ENCODE measurements at places on chromosomes 13 and 19.

DNA sequence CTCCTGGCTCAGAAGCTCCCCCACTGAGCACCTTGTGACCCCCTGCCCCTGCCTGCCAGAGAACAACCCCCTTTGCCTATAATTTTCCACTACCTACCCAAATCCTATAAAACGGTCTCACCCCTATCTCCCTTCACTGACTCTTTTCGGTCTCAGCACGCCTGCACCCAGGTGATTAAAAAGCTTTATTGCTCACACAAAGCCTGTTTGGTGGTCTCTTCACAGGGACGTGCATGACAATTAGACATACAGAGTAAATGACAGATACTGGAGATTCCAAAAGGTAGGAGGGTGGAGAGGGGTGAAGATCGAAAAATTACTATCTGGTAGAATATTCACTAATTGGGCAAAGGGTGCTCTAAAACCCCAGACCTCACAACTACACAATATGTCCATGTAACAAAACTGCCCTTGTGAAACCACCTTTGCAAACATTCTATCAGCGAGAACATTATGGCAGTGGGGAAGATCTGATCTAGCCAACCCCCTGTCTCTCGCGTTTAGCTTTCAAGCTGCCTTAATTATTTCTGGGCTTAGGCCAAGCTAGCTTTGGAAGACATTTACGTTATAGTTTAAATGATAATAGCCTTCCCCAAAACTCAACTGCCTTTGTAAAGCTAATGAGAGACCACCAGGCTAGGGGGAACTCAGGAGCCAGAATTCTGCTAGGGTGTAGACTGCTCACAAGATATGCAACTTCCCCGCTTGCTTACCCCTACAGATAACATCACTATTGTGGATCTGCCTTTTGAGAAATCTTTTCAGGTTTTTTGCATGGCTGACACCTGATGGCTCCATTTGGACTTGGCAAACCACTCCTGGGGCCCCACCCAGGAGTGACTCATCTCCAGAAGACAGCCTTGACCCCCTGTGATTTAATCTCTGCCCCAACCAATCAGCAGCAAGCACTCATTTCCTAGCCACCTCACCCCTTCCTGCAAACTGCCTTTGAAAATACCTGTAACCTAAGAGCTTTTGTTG, 1534.0 kb upstream of the SPRY2 start:
- peak; percentile 91 for DNase-seq

DNA sequence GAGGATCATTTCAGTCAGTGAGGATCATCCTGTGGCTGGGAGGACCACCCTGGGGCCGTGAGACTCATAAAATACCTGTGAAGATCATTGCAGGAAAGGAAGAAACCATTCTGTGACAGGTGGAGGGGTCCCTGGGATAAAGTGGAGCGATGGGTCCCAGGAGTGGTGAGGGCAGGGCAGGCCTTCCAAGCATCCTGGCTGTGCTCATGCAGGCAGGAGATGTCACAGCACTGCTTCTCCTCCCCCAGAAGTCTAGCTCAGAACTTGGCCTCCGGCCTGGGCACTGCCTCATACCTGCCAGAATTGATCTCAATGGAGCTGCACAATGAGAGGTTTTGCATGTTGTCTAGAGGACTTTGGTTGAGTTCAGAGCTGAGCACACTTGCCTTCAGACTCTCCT, 11.1 kb downstream of the KLK1 start:
- DNase-seq = no peak

DNA sequence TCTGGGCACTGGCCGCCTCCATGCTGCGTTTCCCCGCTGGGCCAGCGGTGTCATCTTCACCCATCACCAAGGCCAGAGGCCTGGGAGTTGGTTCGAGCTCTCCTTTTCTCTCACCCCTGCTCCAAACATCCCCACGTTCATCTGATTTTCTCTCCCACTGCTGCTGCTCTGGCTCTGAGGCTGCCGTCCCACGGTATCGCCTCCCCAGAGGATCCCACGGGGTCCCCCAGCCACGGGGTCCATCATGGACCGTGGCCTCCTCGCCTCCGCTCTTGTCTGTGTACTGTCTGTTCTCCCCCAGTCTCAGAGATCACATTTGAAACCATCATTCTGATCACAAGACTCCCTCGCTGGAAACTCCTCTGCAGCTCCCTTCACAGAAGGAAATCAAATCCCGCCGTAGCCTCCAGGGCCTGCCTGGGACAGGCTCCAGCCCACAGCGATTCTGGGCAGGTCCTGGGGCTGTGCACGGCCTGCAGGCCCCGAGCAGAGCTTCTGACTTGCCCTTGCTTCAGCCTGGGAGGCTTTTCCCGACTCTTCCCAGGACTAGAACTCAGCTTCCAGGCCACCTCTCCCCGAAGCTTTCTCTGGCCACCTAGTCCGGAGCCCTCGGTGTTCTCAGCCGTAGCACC, 64.2 kb downstream of the SOX1 start:
- no peak for DNase-seq

- DNase-seq = no peak
These were observed 122.1 kb downstream of the COG6 start for GRCh38 chr13:39777527-39778061.

GRCh38 chr19:32296694-32297093, 48.7 kb upstream of the ZNF507 start:
- DNase-seq = no peak

DNA sequence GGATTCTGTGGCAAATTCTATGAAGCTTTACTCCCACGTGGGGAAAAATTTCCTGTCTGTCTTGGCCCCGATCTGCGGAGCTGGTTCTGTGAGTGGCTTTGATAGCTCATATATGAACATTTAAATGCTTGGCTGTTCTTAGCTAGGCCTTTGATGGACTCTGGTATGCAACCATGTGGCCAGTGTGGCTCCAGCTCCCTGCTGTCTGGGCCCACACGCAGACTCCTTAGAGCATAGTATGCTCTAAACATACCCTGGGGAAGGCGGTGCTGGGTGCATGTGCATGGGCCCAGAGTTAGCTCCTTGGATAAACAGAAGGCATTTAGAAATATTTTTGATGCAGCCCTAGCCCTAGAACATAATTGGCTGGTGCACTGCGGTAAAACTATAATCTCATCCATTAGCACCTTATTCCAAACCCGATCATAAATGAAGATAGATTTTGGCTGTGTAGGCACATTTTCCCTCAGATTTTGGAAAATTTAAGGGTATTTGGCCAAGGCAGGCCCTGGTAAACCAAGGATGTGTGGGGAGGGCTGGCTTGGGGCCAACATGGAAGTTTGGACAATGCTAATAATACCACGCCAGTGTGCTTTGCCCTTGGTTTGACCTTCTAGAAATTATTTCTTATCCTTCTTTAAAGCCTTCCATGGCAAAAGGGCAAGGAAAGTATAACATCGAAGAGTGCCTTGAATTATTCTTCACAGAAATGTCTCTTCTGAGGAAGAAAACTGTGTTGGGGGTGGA, 153.5 kb downstream of the LMO7 start:
- DNase-seq = no peak

- no peak for DNase-seq
These were observed 800 bp downstream of the ELL start for GRCh38 chr19:18520848-18521691.

DNA sequence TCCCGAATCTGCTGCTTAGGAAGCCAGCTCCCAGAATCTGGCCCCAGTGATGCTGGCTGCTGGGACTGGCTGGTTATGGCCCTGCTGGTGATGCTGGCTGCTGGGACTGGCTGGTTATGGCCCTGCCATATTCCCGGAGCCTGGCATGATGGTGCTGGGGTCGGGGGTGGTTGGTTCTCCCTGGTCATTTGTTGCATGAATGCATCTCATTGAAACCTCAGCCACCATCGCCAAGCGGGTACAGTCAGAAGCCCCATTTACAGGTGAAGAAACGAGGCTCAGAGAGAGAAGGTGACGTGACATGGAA, 2.1 kb downstream of the PGLYRP1 start:
- no peak for DNase-seq

DNA sequence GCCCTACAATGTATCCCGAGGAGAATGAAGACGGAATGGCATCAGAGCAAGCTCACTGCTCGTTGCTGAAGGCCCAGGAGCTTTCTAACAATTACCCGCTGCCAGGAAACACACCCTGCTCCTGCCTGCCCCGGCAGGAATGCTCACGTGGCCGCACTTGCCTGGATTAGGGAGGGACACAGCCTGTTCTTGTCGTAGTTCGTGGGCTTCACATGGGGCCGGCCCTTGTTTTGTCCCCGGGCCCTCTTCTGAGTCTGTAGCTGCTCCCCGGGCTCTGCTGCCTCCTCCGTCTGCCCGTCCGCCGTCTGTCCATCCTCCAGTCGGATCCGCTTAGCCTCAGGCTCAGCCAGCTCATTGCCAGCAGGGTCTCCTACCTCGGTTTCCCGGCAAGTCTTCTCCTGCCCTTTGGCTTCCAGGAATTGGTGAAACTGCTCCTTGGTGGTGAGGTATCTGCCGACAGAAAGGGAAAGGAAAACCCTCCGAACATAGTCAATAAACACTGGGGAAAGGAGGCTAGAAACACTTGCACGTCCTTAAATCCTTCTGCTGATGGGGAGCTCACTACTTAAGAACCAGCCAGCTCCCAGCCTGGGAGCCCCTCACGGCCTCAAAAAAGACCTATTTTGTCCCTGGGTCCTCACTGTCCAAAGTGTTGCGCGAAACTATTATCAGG, 941 bp downstream of the DUS3L start:
- DNase-seq = no peak

GRCh38 chr13:112852392-112852791, 116.6 kb upstream of the MCF2L start:
- DNase-seq = no peak

- DNase-seq = no peak
These were observed 4.9 kb downstream of the ACP4 start for GRCh38 chr19:50794876-50795663.

DNA sequence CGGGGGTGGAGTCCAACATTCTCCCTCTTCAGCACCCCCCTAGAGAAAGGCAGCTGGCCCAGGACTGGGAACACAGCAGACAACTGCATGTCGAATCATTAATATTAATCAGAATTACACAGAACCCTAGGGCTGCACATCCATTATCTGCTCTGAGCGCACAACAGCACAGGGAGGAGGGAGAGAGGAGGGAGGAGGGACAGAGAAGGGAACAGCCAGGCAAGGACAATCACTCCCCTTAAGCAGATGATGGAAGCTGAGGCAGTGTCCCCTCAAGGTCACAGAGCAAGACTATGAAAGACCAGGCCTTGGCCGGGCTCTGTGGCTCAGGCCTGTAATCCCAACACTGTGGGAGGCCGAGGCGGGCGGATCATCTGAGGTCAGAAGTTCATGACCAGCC, 25.7 kb downstream of the TLE6 start:
- DNase-seq = no peak

DNA sequence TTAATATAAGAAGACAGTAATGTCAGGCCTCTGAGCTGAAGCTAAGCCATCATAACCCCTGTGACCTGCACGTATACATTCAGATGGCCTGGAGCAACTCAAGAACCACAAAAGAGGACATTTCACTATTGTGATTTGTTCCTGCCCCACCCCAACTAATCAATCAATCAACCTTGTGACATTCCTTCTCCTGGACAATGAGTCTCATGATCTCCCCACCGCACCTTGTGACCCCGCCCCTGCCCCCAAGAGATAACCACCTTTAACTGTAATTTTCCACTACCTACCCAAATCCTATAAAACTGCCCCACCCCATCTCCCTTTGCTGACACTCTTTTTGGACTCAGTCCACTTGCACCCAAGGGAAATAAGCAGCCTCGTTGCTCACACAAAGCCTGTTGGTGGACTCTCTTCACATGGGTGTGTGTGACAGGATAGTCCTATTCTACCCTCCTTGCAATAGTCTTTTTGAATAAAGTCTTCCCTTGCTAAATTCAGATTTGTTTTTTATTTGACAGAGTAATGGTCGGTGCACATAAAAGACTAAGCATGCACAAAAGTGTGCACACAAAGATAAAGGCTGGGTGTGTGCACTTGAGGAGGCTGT, 14.0 kb downstream of the CD70 start:
- DNase-seq = no peak

DNA sequence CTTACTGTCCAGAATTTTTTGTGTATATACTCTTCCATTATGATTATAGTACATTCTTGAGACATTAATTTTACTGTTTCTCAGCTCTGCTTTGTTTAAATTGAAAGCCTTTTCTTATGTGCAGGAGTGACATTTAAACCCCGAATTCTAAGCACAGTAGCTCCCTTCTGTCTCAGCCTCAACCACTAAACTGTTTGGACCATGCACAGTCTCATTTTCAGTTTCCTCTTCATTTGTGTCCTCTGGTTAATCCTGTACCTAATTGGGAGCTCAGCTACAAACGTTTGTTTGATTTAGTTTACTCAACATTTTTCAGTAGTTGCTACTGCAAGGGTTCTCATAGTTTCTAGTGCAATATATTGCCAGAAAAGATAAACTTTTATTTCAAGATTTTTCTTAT, 206.3 kb downstream of the SLITRK5 start:
- no peak for DNase-seq

DNA sequence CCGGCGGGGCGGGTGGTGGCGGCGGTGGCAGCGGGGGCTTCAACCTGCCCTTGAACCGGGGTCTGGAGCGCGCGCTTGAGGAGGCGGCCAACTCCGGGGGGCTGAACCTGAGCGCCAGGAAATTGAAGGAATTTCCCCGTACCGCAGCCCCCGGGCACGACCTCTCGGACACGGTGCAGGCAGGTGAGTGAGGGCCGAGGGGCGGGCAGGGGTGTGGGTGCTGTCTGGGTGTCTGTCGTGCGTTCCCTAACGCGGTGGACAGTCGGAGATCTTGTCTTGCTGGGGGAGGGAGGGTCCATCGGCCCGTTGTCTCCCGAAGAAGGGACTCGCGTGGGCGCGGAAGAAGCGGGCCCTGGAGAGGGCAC, 533 bp downstream of the LRCH1 start:
- DNase-seq = no peak

- DNase-seq = no peak
These were observed 162.8 kb downstream of the CACNA1A start for GRCh38 chr19:13343514-13343913.

All from iPS DF 19.7 (cell line).